Chondrocyte (in vitro differentiated cells): ENCODE measurements at places on chromosomes 7 and 10. TPM values are rescaled to one million over a fixed set of nuclear protein-coding genes. Genes with fewer than 3 reads are reported as not detected.

The TAF5 gene
- total RNA-seq, result 3.1 to 3.9 TPM (median 3.3 TPM) in 3 replicates

DNA sequence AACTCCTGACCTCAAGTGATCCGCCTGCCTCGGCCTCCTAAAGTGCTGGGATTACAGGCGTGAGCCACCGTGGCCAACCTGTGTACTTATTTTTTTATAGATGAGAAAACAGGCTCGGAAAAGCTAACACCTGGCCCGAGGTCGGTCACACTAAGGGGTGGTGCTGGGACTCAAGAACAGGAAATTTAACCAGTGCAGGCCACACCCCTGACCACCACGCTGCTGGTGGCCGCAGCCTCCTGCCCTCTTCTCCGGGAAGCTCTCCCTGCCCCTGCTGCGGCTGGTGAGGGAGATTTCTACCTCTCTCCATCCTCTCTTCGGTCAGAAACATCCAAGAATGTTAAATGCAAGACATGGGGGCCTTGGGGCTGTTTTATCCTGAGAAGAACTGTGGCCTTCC is 63.2 kb downstream of the TNRC18 start:
- no peak for DNase-seq

The CPA4 gene
- 2.1 to 10.3 TPM (median 7.9 TPM) in 3 replicates for total RNA-seq

DNA sequence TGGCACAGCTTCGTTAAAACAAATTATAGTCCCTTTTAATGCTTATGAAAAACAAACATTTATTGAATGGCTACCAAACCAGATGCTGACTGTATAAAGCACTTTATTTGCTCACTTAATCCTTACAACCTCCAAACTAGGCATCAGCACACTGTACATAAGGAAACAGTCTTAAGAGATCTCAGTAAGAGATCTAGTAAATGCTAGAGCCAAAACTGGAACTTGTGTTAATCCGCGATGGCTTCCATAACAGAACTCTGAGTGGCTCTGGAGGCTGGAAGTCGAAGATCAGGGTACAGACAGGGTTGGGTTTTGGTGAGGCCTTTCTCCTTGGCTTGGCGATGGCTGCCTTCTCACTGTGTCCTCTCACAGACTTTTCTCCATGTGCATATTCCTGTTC is 27.0 kb downstream of the PDZD8 start:
- no peak for DNase-seq

DNA sequence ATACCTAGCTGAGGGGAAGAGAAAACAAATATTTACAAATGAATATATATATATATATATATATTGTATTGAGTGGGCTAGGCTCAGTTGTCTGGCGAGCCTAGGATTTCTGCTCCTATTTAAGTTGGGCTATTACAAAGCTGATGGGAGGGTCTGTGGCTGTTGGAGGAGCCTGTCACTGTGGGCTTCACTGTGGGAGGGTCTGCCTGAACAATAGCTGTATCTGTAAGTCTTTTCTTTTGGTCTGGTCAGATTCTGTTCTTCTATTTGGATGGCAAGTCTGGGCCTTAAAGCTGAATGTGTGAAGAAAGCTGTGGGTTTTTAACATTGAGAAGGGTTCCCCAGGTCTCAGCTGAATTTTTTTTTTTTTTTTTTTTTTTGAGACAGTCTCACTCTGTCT is 220.6 kb upstream of the LYZL1 start:
- DNase-seq, result no peak

- no peak for DNase-seq
These were observed 137.2 kb downstream of the VIPR2 start for GRCh38 chr7:159007364-159007995.

The RBM20 gene
- total RNA-seq, result 1.4 to 3.8 TPM (median 3.6 TPM) in 3 replicates

DNA sequence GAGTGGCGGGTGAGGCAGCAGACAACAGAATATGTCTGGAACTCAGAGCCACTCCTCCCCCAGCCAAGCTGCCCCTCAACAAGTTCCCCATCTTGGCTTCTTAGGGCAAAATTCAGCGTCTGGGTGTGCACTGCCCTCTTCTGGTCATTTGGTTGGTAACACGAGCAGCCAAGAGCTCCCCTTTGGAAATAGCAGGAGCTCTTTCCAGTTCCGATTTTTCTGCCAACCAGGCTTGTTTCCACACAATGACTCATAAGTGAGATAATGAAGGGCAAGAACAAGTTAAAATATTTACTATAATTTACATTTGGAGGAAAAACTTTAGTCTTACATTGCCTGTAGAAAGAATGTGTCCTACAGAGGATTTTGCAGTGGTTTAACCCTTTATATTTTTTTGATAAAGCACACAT is 70.5 kb downstream of the ADCYAP1R1 start:
- no peak for DNase-seq

DNA sequence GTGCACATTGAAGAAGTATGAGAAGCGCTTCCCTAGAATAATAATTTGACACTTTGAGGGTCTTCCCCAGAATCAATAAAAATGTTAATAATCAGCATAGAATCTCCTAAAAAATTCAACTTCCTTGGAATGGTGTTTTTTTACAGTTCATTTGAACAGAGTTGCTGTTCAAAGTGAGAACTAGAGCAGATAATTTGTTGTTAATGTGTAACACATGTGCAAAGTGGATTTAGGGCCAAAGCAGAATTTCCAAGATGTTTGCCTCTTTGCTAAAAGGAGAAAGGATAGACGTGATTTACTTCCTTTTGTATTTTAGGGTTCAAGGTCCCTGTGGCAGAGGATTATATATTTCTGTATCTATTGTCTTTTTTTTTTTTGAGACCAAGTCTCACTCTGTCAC is 73.8 kb downstream of the ZNF277 start:
- DNase-seq, result no peak

DNA sequence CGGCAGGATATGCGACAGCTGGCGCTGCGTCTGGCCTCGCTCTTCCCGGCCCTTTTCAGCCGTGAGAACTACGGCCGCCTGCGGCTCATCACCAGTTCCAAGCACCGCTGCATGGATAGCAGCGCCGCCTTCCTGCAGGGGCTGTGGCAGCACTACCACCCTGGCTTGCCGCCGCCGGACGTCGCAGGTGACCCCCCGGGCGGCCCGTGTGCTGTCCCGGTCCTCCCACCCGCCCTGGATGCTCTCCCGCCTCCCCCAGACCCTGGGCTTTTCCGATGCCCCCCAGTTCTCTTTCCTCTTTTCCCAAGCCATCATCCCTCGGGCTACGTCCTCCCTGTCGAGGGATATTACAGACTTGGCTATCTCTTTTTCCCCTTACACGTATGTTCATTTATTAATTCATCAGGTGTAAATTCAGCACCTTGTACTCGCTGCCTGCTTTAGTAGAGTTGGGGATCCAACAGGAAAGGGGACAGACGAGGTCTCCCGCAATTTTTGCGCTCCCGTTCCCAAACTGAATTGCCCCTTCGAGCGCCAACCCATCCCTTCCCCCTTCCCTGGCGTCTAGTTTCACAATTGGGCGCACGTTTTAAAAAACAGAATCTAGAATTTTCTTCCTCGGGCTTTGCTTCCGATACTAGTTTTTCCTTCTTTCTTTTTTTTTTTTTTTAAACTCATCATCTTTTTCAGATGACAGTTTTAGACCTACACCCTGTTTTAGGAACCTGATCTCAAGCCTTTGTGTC is 846 bp downstream of the MINPP1 start:
- peak; percentile 79 for DNase-seq

The ADARB2 gene
- total RNA-seq, result 3.3 to 6.6 TPM (median 3.9 TPM) in 3 replicates

DNA sequence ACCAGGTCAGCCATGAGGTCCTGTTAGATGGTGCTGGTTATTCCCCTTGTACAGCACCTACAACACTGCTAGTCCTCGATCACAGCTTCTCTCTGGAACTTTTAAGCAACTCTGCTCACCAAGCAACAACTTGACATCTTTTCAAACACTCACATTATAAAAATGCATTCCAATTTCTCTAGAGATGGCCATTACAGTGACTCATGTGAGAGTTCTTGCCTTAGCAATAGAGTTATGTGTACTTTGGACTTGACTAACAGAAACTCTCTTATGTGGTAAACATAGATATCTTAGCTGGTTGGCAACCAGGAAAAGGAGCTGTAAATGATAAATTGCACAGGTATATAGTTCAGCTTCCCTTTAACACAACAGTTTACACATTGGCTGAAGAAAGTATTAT is 122.2 kb downstream of the PDE1C start:
- no peak for DNase-seq

DNA sequence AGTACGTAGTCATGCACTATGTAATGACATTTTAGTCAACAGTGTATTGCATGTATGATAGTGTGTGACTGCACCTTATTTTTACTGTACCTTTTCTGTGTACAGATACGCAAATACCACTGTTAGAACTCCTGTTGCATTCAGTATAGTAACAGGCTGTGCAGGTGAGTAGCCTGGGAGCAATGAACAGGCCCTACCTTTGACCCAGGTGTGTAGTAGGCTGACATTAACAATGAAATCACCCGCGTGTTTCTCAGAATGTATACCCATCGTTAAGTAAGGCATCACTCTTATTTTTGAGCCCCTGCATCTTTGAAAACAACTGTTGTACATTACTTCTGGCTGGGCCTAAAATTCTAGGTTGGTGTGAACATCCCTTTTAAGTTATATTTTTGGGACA is 41.6 kb downstream of the DAGLB start:
- no peak for DNase-seq

DNA sequence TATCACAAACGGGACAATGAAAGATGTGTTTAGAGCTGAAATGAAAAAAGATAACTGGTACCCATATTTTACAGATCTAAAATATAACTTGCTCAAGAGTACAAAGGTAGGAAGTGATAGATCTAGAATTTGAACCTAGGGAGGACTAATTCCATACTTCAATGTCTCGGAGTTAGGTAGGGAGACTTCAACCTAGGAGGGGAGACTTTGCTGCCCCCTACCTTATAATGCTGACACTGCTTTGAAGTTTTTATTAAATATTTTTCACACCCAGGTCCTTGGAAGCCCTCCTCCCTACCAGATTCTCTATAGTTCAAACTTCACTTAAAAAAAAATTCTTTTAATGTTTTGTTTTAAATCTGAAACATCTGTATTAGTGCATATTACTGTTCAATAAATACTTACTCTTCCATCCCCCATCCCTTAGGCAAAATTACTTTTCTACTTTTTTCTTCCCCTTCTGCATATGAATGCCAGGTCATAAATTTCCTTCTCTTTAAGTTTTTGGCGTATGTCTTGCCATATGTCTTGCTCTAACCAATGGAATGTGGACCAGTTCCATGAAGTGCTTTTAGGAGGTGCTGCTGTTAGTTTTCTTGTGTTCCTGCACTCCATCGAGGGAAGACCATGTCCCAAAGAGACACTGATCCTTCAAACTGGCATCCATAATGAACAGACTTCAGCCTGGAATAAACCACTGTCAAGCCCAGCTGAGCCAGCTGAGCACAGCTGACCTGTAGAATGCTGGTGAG is 57.8 kb downstream of the MICU1 start:
- DNase-seq, result no peak

The LIPN gene
- total RNA-seq, result not detected in 3 replicates

- DNase-seq, result no peak
These were observed 57.8 kb upstream of the MSRB2 start for GRCh38 chr10:23037561-23037960.

DNA sequence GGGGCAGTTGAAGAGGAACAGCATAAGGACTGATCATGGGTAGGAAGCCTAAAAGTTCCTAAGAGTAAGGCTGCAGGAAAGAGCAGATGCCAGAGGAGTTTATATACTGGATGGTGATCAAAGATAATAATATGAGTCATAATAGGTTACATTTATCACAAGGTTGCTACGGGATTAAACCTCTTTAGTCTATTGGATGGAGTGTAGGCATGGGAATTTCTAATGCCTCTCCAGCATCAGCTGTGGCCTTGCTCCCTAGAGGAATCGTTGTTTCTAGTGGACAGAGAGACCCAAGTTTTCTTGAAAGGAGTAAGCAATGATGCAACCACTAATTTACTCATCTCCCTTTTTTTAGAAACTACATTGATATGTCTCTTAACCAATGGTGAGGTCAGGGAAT is 213.4 kb downstream of the GPR37 start:
- DNase-seq, result no peak

The ZNF503 gene
- 12.3 to 26.0 TPM (median 24.8 TPM) in 3 replicates for total RNA-seq

The EN2 gene
- total RNA-seq, result 0.15 to 0.99 TPM (median 0.15 TPM) in 3 replicates

The TBX20 gene
- not detected in 3 replicates for total RNA-seq

The TMEM26 gene
- 0.92 to 1.9 TPM (median 1.0 TPM) in 3 replicates for total RNA-seq

The HPS1 gene
- total RNA-seq, result 40.6 to 50.5 TPM (median 49.0 TPM) in 3 replicates

The NUTM2A gene
- 1.1 to 1.3 TPM (median 1.2 TPM) in 3 replicates for total RNA-seq

- DNase-seq, result no peak
These were observed 136.2 kb downstream of the SORCS3 start for GRCh38 chr10:104777086-104777799.

The SHH gene
- not detected in 3 replicates for total RNA-seq

GRCh38 chr10:122301811-122302115 is 30.7 kb downstream of the BTBD16 start:
- no peak for DNase-seq

DNA sequence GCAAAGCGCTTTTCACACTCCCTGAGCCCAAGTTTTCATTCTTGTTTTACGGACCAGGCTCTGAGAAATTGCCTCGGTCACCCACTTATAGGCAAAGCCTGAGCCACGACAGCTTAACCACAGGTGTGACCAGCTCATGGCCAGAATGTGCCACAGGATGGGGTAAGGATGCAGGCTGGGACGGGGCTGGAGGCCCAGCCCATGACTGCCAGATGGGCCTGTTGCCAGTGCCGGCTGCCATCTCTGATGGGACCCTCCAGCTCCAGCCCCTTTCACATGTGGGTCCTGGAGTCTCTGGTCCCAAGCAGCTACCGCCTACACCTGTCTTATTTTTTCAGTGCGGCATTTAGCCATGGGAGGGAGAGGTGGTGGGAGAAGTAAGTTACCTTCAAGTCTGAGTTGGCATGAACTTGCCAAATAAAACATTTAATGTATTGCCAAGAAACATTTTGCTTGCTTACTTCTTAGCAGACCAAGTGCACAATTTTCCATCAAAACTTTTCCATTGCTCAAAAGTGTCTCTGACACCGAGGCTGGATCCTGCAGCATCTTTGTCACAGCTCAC is 142.6 kb downstream of the GRK5 start:
- DNase-seq, result no peak

GRCh38 chr10:47022311-47023131 is 111.3 kb downstream of the PTPN20 start:
- DNase-seq, result peak; percentile 79

The PLEKHS1 gene
- total RNA-seq, result not detected in 3 replicates

DNA sequence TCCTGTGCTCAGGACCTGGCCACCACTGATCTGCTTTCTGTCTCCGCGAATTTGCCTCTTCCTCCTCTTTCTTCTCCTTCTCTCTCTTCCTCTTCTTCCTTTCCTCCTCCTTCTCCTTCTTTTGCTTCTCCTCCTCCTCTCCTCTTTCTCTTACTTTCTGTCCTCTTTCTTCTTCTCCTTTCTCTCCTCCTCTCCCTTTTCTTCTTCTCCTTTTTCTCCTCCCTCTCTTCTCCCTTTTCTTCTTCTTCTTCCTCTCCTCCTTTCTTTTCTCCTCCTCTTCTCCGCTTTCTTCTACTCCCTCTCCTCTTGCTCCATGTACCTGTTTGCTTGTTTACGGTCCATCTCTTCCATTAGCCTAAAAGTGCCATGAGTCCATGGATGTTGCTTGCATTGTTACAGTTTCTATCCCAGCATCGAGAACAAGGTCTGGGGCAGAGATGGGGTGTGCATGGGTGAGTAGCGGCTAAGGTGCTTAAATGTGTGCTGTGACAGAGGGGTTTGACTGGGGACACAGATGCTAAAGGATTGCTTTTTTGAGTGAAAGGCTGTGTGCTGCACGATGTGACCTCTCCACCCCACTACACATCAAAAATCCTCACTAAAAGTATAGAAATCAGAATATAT is 7.7 kb downstream of the SH2D4B start:
- no peak for DNase-seq

- no peak for DNase-seq
These were observed 37.7 kb upstream of the IKZF1 start for GRCh38 chr7:50266635-50267386.
